ENCODE measurements at places on chromosomes 1 and 21. TPM values are rescaled to one million over a fixed set of nuclear protein-coding genes. Genes with fewer than 3 reads are reported as not detected.

DNA sequence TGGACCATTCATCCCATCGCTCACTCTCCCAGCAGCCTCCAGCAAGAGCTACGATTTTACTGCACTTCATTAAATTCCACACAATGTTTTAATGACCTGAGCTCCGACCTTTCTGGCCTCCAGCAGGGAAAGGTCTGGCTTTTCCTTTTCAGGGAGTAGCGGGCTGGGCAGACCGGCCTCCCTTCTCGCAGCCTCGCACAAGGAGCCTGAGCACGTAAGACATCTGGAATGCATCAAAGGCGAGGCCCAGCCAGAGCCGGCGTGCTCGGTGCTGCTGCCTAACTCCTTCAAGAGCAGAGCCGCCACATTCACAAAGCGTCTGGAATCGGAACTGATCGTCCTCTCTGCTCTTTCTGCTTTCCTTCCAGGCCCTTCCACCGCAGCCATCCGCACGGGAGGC, 32.5 kb upstream of the FHAD1 start:
- no peak for DNase-seq

DNA sequence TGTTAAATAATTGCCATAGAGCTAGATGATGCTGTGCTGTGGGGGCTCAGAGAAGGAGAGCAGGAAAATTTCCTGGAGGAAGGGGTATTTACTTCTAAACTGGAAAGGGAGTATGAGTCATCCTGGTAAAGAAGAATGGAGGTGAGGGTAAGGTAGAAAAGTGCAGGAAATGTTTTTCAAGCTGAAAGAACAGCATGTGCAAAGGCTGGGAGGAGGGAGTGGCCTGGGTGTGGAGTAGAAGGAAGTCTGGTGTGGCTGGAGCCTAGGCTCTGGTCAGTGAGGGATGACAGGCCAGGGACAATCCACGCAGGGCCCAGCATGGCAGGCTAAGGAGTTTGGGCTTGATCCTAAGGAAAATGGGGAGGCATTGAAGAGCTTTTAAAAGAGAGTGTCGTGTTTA, 45.9 kb downstream of the MATN1 start:
- no peak for DNase-seq

DNA sequence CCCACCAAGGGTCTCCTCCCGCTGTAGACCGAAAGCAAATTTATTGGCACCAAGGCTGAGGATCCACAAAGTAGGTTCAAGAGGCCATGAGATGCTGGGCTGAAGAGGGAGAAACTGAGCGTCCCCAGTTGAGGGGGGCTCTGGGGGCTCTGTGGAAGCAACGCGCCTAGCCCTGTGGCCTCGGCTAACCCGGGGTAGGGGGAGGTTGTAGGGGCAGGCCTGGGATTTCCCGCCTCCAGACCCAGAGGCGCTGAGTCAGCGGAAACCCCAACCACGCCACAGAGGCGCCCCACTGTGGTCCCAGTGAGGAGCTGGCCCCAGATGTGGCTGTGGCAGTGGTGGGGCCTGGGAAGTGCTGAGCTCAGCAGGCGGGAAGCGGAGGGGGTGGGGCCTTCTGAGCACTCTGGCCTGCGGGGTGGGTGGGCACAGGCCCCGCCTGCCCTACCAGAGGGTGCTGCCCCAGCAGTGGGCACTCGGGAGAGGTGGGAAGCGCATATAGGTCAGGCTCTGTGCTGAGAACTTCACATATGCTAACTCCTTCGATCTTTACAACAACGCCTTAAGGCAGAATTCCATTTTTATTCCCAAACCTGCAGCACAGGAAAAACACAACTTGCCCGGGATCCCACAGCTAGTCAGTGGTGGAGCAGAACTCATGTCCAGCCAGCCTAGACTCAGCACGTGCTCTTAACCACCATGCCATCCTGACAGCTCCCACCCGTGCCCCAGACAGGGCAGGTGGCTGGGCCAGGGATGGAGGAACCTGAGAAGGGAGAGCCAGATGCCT, 1.5 kb upstream of the COL16A1 start:
- no peak for DNase-seq

DNA sequence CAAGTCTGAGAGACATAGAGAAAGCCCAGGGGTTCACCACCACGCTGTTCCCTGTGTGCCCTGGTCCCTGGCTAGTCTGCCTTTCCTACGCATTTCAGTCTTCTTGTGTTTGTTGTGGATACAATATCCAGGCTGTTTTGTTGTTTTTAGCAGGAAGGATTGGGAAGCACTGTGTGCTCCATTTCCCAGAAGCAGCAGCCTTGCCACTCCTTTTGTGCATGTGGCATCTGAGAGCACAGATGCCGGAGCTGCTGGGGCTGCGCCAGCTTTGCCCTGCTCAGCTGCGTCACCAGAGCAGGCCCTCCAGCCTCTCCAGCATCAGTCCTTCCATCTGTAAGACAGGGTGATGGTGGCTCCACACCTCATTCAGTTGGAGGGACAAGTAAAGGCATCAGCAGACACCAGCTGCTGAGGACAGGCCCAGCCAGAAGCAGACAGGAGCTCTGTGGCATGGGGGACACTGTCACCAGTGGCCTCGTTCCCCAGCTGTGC, 94.4 kb upstream of the COL6A1 start:
- DNase-seq: no peak

Gene ZNF124
- 116 TPM for total RNA-seq

All from urinary bladder (tissue), 4 donors.